Stimulated activated CD8-positive, alpha-beta memory T cell treated with anti-CD3 and anti-CD28 coated beads, Interleukin-15, amount 100 ng/mL, for 1 hour (primary cell): ENCODE measurements at places on chromosomes 3 and 15.

DNA sequence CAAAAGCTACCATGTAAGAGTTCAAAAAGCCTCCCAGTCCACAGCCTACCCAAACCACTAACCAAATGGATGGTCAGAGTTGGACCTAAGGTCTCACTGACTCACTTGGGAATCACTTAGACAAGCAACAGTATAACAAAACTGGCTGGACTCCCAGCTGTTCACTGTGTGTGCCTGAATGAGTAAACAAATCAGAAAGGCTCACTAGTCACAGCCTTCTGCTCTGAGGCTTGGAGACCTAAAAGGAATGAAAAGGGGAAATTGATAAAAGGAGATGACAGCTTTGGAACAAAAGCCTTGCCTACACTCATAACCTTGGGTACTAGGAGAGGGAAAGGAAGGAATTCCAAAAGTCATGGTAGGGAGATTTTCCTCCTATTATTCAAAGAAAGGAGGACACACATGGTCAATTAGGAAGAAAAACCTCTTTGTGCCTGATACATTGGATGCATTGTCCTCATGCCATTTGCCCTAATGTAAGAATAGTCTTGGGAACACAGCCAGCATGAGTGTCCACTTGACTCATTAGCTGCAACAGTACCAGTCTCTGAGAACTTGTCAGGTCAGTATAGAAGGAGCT, 92.3 kb downstream of the FRMD5 start:
- no peak for DNase-seq

DNA sequence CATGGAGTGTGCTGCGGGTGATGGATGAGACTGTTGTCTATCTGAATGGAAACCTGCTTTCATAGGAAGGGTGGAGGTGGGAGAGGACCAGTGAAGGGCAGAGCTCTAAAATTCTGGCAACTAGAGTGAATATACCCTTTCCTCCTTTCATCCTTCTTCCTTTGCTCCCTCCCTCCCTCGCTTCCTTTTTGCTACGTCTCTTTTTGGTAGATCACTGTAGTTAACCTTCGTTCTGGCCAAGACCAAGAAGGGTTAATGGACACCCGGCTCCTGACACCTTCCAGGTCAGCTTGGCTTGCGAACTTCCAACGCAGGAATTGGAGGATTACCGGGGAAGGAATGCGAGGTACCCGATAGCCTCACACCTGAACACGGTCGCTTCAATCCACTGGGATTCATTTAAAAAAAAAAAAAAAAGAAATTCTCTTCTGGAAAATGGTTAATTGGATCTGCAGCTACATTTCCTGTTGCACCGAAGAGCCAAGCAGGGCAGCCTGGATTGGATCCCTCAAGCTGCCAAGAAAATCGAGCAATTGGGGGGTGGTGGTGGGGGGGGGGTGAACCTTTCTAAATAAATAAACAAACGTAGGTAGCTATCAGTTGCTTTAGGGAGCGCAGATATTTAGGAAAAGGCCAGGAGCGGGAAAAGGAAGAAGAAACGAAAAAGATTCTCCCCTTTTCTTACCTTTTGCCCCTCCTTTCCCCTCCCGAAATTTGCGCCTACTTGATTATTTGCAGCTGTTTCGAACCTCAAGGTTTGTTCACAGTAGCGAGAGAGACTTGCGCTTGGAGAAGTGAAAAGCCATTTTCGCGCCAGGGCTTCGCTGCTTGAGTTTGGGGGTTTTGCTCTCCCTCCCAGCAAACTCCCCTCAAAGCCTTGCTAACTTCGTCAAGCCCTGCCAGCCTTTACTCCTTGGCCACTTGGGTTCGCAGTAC, 9.5 kb upstream of the NR2F2 start:
- no peak for DNase-seq

GRCh38 chr3:78338405-78338804, 1298.5 kb downstream of the ROBO2 start:
- no peak for DNase-seq

- no peak for DNase-seq
Observed at GRCh38 chr15:61106044-61106834, 122.9 kb downstream of the RORA start.

DNA sequence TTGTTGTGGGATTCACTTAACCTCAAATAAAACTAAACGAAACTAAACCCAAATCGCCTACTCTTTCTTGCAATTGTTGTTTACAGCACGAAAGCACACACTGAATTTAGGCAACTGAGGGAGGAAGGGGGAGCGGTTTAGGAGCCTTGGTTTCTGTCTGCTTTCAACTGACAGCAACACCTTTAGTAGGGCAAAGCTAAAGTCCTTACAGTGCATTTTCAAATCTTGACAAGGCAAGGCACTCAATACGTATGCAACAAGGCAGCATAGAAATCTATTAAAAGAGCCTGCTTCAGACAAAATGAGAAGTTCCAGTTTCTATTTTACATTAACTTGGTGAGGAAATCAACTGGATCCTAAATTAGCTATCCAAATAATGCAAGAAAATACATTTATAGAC, 174.6 kb downstream of the CHST2 start:
- DNase-seq, result no peak

DNA sequence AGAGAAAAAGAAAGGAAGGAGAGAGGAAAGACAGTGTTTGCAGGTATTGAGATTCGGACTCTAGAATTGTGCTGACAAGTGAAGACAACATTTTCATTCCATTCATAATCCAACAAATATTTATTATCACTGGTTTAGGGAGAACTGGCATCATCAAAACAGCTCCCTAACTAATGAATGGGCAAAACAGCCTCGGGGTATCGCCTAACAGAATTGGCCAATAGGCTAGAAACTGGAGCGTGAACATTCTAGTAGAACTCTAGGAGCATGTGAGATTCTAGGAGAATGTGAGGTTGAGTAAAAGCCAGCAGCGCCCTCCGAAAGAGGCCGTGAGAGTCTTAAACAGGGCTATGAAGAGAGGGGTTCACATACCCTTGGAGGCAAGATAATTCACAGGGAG, 221.8 kb upstream of the WNT5A start:
- DNase-seq, result no peak

DNA sequence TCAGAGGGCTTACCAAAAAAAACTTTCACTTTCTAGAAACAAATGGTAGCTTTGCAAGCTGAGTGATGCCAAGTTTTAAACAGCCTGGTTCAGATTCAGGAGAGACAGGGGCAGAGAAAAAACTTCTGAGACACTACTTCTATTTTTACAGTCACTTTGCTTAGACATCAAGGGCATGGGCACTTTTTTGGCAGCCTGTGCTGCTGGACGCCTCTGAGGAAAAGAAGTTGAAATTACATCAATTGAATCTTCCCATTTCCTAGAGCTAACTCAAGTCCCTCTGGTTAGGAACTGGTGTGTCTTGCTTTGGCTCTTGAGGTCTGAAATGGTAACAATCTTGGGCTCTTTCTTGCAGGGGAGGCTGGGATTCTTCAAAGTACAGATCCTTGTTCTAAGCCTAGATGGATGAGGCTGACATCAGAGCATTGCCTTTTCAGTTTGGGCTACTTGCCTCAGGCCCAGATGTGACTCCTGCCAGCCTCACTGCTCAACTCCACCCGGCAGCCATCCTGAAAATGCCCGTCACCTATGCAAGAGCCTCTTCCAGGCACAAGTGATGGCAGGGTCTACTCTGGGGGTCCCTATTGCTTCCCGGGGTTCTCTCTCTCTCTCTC, 357.5 kb downstream of the FOXP1 start:
- DNase-seq, result no peak

DNA sequence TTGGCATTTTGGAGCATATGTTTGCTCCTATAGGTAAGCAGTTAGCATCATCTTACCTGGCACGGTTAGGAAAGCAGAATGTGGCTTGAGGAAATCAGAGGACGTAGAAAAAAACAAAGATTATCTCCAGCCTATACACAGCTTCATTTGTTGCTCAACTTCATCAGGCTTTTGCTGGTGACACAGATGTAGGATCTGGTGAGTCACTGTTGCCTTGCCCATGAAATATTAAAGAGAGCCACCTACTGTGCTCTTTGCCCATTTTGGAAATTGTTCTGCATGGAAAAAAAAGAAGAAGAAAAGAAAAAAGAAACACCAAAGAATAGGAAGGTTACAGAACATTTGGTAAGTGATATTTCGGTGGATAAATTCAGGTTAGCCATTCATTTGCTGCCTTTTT, 3.8 kb downstream of the IL1RAP start:
- no peak for DNase-seq

GRCh38 chr3:40502034-40502433, 3.8 kb upstream of the ZNF620 start:
- no peak for DNase-seq

DNA sequence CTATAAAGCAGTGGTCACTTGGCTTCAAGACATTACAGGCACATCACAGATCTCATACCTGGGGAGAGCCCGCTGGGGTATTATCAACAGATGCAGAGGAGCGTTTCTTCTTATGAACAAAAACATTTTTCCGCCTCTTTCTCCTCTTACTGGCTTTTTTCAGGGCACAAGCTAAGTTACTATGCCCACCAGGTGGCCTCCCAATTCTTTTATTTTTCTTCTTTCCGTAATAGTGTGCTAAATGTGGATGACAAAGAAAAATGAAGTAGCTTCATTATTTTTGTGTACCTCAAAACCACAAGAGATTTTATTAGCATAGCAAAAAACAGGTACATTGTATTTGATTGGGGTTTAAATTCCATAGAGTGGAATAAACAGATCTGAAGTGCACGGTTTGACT, 10.1 kb upstream of the STIMATE start:
- DNase-seq, result no peak

GRCh38 chr3:127395663-127396355, 108.0 kb upstream of the PRR20G start:
- DNase-seq, result no peak

- DNase-seq, result no peak
Observed at GRCh38 chr3:136021803-136022202, 56.3 kb downstream of the PPP2R3A start.
